ENCODE measurements at places on chromosomes 5 and 9.

DNA sequence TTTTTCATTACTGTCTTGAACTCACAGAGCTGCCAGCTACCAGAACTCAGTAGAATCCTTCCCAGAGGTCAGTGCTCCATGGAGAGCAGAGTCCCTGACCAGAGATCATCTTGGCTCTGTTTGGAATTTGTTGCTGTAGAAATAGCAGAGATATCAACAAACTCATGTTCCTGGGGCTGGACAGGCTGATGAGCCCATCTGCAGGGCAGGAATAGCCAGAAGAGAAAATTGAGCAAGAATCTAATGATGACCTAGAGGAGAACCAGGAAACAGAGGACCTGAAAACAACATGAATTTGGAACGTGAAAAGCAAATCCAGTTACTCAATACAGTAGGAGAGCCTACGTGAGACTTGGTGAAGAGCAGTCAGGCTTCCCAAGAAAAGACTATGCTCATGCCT lies 437.8 kb downstream of the PLK2 start:
- DNase-seq: no peak

- no peak for DNase-seq
Observed at GRCh38 chr9:100473276-100474081, 530 bp downstream of the TMEFF1 start.

DNA sequence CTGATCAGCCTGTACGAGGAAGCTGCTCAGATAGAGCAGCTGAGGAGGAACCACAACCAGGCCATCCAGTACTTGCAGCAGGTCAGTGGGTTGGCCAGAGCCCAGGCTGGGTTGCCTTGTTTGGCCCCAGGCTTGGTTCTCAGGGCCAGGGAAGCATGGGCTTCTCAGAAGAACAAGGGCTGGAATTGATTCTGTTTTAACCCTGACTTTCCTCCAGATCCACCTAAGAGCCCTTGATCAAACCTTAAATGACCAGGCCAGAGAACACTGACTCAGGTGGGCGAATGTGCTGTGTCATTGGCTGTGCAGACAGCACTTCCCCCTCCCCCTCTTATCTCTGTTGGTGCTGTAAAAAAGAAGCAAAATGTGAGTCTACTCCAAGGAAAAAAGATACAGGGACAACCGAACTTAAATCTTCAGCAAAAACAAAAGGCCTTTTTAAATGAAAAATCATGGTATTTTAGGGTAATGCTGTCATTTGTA lies 28.1 kb downstream of the TTC23L start:
- DNase-seq: no peak

DNA sequence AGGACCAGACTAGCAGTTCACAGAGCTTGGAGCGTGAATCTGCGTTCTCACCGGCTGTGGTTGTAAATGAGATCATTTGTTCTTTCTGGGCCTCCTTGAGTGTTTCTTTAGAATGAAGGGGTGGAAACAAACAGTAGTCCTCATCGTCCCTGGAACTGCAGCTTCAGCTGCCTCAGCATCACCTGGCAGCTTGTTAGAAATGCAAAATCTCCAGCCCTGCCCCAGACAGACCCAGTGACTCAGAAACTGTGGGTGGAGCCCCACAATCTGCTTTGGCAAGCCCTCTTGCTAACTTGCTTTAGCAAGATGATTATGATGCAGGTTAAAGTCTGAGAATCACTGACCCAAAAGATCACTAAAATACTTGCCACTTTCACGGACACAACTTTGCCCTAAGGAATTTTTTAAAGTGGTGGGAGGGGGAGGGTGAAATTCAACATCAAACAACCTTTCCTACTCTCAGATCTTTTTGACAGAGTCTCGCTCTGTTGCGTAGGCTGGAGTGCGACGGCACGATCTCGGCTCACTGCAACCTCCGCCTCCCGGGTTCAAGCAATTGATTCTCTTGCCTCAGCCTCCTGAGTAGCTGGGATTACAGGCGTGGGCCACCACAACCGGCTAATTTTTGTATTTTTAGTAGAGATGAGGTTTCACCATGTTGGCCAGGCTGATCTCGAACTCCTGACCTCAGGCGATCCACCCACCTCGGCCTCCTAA lies 86.0 kb downstream of the BRINP1 start:
- no peak for DNase-seq

- DNase-seq: no peak
Observed at GRCh38 chr9:87370049-87370685, 127.5 kb upstream of the DAPK1 start.

DNA sequence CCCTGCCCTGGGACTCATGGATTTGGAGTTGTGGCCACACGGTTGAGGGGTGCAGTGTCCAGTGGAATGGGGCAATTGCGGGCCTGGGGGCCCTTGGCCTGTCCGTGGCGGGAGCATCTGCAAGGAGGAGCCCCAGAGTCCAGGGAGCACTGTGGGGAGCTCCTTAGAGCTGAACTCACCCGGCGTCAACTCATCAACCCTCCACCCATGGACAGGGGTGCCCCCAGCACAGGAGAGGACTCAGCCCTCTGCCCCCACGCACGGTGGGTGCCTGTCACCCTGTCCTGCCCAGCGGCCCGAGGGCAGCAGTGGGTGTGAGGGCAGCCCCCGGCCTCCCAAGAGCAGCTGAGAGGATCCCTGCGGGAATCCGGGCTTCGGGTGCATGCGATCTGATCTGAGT lies 550 bp upstream of the SLC6A18 start:
- DNase-seq: no peak

DNA sequence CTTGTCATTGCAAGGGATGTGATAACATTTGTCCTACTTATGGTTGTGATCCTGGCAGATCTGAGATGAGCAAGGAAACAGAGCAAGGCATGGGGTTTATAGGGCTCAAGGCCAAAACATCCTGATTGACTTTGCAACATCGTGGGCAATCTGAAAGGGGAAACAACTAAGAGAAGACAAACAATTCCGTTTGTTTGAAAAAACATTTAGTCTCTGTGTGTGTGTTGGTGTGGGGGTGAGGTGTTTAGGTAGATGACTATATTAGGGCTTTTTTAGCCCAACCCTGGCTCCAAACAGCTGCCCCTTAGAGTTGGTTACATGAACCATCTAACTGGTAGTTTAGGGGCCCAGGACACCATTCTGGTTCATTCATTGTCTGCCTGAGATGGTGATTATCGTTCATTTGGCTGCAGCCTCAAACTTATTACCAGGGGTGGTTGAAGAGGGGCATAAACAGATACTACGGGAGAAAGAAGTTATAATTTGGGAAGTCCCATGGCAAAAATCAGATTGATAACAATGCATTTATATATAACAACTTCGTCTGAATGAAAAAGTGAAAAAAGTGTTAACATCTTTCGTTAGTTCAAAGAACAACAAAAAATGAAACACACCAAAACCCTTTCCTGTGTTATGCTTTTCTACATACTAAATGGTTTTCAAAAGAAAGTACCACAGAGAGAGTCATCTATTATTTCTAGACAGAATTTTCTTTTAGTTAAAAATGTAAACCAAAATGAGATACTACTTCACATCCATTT lies 5.7 kb downstream of the FYB1 start:
- no peak for DNase-seq

DNA sequence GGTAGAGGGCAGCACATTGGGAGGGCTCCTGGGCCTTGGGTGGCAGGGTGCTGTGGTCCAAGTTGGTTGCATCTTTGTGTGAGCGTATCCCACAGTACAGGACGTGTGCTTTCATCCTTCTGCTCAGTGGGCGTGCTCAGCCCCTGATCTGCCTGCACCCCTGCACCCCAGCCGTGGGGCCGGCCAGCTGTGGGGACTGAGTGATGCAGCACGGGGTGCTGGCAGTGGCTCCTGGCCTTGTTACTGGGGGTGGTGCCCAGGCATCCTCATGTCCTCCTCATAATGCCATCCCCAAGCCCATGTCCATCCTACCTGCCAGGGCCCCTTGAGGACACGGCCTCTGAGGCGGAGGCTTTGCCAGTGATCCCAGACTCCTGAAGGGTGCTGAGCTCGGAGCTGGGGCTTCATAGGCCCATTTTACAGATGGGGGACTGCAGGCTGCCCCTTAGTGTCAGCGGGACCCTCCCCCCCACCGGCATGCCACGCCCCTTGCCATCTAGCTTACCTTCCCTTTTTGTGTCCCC lies 100.7 kb downstream of the PHF2 start:
- no peak for DNase-seq

GRCh38 chr5:136309932-136310598 lies 55.3 kb downstream of the TRPC7 start:
- no peak for DNase-seq

GRCh38 chr9:75889577-75889976 lies 896 bp upstream of the PCSK5 start:
- DNase-seq: no peak

- no peak for DNase-seq
Observed at GRCh38 chr5:164784230-164784629, 1278.8 kb downstream of the MAT2B start.

GRCh38 chr9:68627594-68627993 lies 77.4 kb upstream of the PIP5K1B start:
- DNase-seq: no peak

GRCh38 chr5:99349787-99350186 lies 421.0 kb upstream of the CHD1 start:
- no peak for DNase-seq

- DNase-seq: no peak
Observed at GRCh38 chr9:97512966-97513560, 11.6 kb downstream of the TMOD1 start.

GRCh38 chr9:88435336-88435735 lies 47.1 kb downstream of the SPIN1 start:
- no peak for DNase-seq

GRCh38 chr9:114500697-114501292 lies 4.5 kb downstream of the WHRN start:
- no peak for DNase-seq

DNA sequence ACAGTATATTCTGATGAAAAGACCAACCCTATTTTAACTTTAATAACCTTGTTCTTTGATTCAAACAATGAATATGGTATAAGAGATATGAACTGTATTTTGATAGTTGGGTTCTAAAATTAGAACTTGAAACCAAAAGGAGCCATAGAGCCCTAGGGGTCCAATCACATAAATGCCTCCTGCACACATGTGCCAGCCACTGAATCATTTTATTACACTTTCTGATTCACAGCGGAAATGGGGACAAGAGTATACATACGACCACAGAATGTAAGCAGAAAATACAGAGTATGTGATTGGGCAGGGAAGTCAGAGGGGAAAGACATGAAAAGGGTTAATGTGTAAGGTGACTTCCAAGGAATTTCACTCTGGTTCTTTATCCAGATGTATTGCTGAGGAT lies 1000.2 kb downstream of the NR2F1-AS1 start:
- no peak for DNase-seq

DNA sequence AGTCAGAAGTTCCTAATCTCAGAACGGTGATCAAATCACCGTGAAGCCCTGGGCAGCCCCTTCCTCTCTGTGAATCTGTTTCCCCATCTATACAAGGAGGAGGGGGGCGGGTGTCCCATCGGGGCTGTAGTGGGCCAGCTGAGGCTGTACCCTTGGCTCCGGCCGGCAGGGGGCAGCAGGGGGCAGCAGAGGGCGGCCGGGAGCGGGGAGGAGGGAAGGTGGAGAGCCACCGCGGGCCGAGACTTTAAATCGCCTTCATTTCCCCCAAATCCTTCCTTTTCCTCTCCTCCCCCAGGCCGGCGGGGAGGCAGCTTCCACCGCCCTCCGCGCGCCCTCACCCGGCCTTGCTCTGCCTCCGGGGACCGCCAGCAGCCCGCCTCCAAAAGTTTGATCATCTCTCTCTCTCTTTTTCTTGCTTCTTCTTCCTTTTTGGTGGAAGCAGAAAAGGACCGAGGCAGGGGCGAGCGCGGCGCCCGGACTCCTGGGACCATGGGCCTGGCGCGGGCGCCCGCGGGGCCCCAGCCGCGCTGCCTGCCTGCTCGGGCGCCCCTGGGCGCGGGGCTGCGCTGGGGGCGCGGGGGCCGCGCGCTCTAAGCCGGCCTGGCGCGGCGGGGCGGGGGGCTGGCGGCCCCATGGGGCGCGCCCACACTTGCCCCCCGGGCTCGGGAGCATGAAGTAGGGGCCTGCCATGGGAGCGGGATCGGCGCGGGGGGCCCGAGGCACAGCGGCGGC lies at the start of gene COL27A1:
Gene COL27A1, plus strand, starts transcription at position 275 of the 732 bp plus-strand sequence. Its CDS starts 414 bp downstream, at position 689.
- DNase-seq: peak; percentile 75

DNA sequence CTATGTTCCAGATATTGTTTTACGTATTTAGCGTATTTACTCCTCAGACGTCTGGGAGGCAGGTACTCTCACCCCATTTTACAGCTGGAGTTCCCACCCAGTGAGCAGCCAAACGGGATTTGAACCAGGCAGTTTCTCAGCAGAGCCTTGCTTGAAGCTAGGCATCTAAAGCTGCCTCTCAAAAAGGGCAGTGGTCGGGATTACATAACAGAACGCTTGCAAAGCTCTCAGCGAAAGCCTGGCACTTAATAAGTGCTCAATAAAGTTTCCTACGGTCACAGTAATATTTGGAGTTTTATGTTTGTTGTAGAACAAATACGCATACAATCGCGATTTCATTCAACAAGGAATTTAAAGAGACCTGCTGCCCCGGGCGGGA lies 286 bp upstream of the BSPRY start:
- DNase-seq: no peak

DNA sequence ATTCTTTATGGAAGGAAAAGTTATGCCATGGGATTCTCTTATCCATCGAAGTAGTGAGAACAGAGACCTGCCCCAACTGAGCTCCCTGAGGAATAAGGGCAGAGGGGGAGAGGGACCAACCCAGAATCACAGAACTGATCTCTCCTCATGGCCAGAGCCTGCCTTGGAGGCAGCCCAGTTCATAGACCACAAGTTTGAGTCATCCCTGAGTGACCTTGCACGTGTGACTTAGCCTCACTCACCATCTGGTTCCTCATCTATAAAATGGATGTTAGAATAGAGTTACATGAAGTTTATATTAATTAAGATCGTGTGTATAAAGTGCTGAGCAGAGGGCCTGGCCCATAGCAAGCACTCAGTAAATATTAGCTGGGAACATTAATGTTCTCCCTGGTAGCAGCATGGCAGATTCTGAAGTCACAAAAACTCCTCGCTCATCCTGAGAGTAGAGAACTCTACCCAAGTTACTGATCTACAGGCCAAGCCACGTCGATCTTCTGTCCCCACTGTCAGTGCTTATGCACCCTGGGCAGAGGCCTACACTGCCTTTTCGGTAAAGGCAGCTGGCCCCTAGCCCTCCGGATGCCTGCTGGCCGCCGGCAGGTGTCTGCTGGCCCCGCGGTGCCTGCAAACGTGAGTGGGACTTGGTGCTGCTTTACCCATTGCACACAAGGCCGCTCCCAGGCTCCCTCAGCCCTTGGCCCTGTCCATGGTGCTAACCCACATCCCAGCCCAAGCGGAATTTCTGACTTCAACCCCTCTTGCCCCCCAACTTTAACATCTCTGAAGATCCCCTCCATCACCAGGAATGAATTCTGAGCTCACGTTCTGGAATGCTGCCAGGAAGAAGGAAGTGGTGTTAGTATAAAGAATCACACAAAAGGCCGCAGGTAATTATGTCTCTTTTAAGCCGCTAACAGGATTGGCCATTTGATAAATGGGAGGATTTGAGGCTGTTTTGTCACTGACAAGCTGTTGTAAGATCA lies 61.1 kb upstream of the ARAP3 start:
- no peak for DNase-seq

DNA sequence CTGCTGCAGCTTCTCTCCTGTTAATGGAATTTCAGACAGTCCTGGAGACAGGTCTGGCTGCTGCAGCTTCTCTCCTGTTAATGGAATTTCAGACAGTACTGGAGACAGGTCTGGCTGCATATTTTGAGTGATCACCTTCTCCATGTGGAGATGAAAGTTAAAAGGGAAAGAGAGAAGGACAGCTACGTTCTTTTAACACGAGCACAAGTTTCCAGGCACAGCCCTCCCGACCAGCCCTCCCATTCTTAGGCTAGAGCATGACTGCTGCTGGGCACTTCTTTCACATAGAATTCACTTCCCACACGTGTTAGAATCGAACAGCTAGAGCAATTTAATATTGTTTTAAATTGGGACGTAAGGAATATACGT lies 133.3 kb upstream of the DMRT1 start:
- no peak for DNase-seq

GRCh38 chr9:121154782-121155181 lies 46.9 kb downstream of the RAB14 start:
- no peak for DNase-seq
